ENCODE measurements at places on chromosomes 4 and X.

DNA sequence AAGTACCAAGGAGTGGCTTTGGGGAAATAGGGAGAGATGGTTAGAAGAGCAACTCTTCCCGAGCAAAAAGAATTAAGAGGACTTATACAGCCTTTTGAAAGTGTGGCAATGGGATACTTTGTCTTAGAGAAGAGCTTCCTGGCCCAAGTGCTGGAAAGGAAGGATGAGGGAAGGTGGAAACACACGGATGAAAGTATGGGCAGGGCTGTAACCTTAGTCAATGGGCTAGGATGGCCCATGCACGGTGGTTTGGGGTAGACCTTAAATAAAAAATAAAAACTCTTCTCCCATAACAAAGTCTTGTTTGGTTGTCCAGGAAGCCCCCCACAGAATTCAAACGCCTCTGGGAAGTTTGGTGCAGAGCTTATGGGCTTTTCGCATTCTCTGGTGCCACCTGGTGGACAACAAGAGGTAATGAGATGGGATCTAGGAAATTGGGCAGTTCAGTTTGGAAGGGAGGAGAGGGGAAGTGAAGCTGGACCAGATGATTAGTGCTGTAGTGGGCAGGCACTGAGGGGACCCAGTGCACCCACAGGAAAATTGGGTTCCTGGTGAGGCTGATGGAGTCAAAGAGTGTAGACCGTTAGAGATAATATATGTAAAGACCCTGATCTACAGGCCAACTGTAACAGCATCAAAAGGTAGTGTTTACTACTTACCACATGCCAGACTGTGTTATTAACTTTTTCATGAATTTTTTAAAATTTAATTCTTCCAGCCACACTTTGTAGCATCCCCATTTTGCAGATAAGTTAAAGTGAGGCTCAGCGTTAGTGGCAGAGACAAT, 13.8 kb upstream of the ENOX2 start:
- peak; percentile 63 for DNase-seq

GRCh38 chr4:5045097-5045496, 6.2 kb upstream of the STK32B start:
- DNase-seq: no peak

- DNase-seq: no peak
Observed at GRCh38 chrX:38262715-38263620, 42.3 kb upstream of the SRPX start.

DNA sequence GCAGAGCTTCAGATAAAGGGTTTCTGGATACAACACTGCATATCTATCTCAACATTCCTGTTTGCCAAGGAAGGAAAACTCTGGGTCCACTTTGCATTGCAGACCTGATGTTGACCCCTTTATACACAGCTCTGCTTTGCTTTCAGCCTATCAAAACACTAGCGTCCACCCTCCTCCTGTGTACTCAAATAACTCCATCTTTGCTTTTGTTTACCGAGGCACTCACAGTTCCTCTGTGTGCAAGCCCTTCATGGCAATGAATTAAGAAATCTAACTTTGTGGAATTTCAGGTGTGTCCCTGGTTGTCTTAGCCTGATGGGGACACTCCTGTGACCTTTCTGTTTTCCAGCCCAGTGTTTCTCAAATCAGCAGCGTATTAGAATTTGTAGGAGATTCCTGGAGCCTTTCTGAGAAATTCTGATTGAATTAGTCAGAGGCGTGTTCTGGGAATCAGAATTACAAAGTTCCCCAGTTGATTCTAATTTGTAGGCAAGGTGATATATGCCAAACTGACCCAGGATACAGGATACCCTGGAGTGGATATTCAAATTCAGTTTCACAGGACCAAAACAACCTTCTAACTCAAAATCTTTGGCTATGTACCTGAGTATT, 68.6 kb downstream of the DTHD1 start:
- no peak for DNase-seq

DNA sequence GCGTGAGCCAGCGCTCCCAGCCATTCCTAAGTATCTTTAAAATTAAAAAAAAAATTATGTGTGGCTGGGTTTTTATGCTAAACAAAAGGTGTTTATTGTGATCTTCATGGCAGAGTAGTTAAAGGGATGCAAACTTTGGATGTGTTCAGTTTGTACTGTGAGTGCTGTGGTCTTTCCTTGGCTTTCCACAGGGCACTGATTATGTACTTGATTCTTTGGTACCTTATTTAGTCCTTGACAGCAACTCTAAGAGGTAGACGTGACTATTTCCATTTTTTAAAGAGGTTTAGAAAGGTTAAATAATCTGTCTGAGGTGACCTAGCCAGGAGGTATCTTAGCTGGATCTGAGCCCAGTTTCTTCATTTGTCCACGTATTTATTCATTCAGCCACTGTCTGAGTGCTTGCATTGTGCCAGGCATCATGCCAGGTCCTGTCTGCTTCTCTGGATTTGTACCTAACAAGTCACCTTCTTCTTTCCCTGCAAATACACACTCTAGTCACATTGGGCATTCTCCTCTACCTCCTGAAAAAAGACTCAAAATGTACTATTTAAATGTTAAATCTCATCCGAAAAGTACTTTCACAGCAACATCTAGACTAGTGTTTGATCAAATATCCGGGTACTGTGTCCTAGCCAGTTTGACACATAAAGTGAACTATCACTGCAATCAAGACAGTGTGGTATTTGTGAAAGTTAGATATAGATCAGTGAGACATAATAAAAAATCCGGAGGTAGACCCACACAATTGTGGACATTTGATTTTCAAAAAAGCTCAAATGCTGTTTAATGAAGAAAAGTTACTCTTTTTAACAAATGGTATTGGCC, 31.5 kb downstream of the WWC2 start:
- DNase-seq: no peak

DNA sequence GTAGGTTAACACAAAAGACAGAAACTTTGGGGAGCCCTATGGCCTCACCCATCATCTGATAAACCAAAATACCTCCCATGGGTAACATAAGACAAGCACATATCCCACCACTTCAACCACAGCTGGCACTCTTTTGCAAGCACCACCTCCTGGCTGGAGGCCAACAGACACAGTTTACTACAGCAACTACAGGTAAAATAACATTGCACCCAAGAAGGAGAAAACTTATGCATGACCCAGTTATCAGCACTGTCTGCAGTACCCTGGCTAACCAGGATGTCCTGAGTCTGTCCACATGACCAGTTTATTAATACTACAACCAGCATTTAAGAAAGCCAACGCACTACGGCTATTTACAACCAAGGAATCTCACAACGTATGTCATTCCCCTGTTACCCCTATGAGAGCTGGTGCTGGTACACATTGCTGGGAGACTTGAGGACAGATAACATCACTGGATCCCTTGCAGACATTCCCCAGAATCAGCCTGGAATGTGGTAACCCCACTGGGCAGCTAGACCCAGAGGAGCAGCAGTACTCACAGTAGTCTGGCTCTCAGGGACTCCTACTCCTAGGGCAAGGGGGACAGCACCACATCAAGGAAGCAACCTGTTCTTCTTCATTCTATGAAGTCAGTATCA, 32.0 kb downstream of the ELF2 start:
- no peak for DNase-seq

- no peak for DNase-seq
Observed at GRCh38 chr4:31674313-31674947, 954.3 kb downstream of the PCDH7 start.

DNA sequence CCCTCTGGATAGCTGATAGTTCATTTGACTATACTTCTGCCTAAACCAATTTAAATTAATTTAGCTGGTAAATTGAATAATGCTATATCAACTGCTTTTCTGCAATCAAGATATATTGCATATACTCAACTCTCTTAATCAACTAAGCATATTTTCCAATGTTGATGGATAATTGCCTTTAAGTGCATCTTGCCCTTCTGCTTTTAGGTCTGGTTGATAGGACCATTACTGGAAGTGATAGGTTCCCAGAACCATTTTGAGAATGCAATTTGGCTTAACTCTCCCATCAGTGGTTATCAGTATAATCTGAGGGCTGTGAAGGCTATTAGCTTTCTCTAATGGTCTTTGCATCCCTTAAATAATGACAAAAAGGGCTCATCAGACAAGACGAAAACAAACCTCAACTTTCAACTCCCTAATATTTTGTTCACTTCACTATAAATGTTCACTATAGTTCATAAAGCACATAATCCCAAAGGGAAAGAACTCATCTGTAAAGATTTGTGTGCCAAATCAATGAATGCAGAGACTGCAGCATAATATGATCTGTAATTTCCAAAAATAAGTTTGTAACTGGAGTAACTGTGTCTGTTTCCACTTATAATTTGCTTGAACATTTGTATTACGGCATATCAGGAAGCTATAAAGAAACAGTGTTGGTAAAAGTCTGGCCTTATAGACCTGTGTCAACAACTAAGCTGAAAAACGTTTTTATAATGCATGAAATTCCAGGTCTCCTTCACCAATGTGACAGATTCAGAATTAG, 273.6 kb downstream of the FBXO8 start:
- DNase-seq: no peak

DNA sequence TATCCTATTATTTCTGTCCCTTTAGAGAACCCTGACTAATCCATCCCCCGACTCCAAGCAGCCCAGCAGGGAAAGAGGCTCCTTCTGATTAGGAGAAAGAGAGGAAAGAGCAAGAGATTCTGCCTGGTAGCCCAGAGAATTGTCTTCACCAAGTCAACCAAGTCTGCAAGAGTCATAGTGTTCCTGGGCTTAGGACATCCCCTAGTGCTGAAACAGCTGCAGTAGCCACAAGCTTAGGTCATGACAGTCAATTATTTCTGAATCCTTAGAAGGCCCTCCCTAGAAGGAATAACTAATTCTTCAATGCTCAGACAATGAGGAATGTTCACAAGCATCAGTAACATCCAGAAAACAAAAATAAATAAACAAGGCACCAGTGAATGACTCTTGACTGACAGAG, 480.3 kb upstream of the GRIA3 start:
- no peak for DNase-seq

DNA sequence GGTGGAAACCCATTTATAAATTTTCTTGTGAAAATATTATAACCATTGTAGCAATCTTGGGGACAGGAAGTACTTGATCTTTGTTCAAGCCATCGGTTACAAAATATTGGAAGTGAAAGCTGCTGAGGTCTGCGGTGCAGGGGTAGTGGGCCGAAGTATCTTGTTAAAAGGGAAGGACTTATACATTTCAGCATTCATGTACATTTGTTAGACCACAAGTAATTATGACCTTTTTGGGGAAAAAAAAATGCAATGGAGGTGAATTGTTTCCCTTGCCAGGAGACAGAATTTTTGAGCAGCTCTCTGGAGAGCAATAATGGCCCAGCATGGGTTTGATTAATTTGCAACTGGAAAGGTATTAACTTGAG, 121.3 kb downstream of the EGF start:
- no peak for DNase-seq

GRCh38 chr4:84126061-84126787, 372.9 kb downstream of the NKX6-1 start:
- DNase-seq: no peak

GRCh38 chr4:184911310-184911709, 85.5 kb upstream of the ACSL1 start:
- no peak for DNase-seq

GRCh38 chr4:105305019-105305836, 158.6 kb downstream of the TET2 start:
- no peak for DNase-seq

DNA sequence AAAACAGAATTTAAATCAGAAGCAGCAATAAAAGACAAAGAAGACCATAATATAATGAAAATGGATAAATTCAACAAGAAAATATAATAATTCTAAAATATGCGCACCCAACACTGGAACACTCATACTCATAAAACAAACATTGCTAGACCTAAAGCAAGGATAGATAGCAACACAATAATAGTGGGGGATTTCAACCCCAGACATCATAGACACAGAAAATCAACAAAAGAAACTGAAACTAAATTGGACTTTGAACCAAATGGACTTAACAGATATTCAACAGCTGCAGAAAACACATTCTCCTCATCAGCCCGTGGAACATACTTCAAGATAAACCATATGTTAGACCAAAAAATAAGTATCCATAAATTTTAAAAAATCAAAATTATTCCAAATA, 1552.6 kb downstream of the C4orf33 start:
- DNase-seq: no peak

DNA sequence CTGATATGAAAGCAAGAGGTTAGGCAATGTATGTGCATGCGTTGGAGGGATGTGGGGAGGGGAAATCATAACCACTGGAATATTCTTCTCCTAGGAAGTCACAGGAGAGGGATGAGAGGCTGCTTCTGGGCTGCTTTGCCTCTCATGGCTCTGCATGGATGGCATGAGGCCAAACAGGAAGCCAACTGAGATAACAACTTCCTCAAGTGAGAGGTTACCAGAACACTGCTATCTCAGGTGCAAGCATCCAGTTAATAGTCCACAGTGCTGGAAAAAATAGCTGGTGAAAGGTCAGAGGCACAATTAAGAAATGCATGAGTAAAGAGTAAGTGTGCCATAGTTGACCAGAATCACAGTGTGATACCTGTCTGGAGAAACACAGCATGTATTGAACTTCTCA, 113.3 kb downstream of the ELOVL6 start:
- DNase-seq: peak; percentile 57

DNA sequence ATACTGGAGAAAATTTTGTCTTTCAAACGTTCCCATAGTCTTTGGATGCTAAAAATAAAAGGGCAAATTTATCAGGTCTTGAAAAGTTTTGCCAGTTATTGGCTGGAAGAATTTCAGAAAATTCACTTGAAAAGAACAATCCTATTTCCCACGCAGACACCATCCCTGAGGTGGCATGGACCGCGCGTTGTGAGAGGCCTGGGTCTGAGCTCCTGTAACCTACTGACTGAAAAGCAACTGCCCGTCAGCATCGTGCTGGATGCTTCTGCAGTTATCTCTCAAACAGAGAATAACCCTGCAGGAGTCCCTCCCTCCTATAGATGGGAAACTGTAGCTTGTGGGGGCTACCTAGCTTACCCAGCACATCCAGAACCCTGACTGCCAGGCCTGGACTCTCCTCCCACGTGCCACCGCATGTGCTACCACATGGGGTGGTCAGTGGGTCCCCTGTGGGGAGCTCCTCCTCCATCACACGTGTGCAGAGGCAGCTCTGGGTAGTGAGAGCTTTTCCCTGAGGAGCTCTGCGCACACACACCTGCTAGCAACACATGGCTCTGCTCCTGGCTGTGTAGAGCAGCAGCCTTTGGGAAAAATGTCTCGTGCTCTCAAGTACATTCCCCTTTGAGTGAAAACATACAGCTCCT, 36.1 kb downstream of the NSG1 start:
- no peak for DNase-seq

DNA sequence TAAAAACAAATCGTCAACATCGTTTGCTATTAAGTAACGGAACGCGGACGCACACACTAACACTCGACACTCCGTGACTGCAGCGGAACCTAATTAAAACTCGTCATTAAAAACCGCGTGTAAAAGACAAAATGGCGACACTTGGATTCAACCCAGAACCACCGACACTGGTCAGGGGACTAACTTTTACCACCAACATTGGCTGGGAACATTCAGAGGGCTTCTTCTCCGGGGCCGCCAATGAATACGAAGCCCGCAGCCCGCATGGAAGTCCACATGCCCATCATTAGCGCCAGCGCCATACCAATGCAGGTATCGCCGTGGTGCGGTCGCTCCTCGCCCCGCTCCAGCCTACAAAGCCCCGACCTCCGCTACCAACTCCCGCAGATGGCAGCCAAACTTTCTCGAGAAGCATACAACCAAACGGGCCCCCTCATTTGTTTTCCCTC, 498 bp downstream of the RBMX start:
- peak; percentile 62 for DNase-seq

Measured in hematopoietic multipotent progenitor cell treated with erythropoietin and hydrocortisone succinate and interleukin-3 and kit ligand, for 17 days (in vitro differentiated cells).